ENCODE measurements at places on chromosomes 6 and 20. TPM values are rescaled to one million over a fixed set of nuclear protein-coding genes. Genes with fewer than 3 reads are reported as not detected.

GRCh38 chr6:42378536-42378935 is 73.2 kb downstream of the TRERF1 start:
- DNase-seq, result no peak

C20orf141 gene
- not detected for polyA plus RNA-seq

MACROD2 gene
- 3.4 TPM for polyA plus RNA-seq

POPDC3 gene
- 61.1 TPM for polyA plus RNA-seq

Measured in muscle of back (tissue), 13 donors.